GM23338 (cell line): ENCODE measurements at places on chromosomes 13 and 19. TPM values are rescaled to one million over a fixed set of nuclear protein-coding genes. Genes with fewer than 3 reads are reported as not detected.

- no peak overlapping the region for H3K27ac ChIP-seq
- H3K36me3 ChIP-seq = no peaks in the 10 kb centered on the region
- H3K4me3 ChIP-seq = no peak overlapping the region
- H3K4me1 ChIP-seq = peaks cover 4% of the 10 kb centered on the region; the same call in 1 of the 2 replicates
Observed at GRCh38 chr13:101144808-101145419, 271.4 kb downstream of the NALCN start.

- H3K27me3 ChIP-seq = no peaks in the 10 kb centered on the region
- peaks cover 8% of the 10 kb centered on the region; the same call in 1 of the 2 replicates for H3K36me3 ChIP-seq
- no peak for DNase-seq
- H3K27ac ChIP-seq = peak overlapping the region; percentile 53; the same call in 1 of the 2 replicates
- peaks cover 10% of the 10 kb centered on the region for H3K4me1 ChIP-seq
Observed at GRCh38 chr19:43595605-43595998, 332 bp downstream of the IRGQ start.

- peak overlapping the region; percentile 39 for H3K4me3 ChIP-seq
- no peak for DNase-seq
- no peak overlapping the region for H3K27ac ChIP-seq
- H3K4me1 ChIP-seq = peaks cover 7% of the 10 kb centered on the region; the same call in 1 of the 2 replicates
- H3K36me3 ChIP-seq = no peaks in the 10 kb centered on the region
Observed at GRCh38 chr19:41921577-41922576, 6.4 kb downstream of the ERFL start.

DNA sequence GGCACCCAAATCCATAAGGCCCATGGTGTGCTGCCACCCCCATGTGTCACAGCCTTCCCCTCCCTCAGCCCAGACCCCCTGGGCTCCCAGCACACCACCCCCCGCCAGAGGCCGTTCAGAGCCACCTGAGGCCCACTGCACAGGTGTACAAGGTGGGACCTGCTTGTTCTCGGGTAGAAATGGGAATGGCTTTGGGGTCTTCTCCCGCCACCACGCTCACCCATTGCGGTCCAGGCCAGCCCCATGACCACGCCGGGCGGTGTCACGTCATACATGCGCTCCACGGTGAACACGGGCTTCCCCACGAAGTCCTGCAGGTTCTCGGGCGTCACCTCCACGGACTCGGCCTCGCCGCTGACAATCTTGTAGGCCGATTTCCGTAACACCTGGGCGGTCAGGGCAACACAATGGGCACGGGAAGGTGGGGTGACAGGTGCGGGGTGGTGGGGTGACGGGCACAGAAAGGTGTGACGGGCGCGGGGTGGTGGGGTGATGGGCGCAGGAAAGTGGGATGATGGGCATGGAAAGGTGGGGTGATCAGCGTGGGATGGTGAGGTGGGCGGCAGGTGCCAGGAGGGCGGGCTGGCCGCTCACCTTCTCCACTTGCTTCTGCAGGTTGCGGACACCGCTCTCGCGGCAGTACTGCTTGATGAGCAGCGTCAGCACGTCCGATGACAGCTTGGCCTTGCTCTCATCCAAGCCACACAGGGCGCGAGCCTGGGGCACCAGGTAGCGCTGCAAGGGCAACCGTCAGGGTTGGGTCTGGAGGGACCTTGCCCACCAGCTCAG is 4.3 kb downstream of the RPL36 start:
- H3K4me3 ChIP-seq = no peak overlapping the region
- H3K4me1 ChIP-seq = no peaks in the 10 kb centered on the region
- H3K36me3 ChIP-seq = no peaks in the 10 kb centered on the region
- H3K27me3 ChIP-seq = no peaks in the 10 kb centered on the region

DNA sequence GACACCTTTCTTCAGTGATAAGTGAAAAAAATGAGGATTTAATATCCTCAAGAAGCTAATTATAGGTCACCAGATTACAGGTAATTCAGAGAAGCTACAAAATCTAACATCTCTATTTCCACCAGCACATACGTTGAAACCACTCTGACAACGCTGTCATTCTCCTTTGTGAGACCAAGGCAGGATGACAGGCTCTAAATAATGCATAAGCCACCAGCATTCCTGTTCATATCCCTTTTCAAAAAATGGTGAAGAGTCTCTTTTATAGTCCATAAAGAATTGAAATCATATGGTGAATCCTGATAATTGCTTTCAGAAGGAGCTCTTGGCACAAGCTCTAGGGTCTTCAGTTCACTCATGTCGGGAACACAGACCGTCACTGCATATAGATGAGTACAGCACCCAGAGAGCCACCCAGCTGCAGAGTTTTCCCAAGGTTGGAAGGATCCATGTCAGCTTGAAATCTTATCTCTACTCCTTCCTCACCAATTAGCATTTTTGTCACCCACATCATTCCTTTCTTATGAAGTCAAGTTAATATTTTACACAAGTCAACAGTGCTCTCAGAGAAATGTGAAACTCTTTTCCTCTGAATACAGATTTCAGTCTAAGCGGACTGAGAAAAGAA is 431.4 kb downstream of the TBC1D4 start:
- H3K27me3 ChIP-seq = no peaks in the 10 kb centered on the region
- no peak for DNase-seq
- H3K4me3 ChIP-seq = no peak overlapping the region
- H3K27ac ChIP-seq = no peak overlapping the region

ZNF285 gene
- 1.2 and 3.4 TPM in 2 replicates for total RNA-seq

CFD gene
- 0.90 and 3.5 TPM in 2 replicates for total RNA-seq

LAIR2 gene
- not detected in 2 replicates for total RNA-seq

GPALPP1 gene
- 31.3 and 31.4 TPM in 2 replicates for total RNA-seq
